Thoracic aorta (tissue), 2 donors: ENCODE measurements at places on chromosomes 16 and 17.

DNA sequence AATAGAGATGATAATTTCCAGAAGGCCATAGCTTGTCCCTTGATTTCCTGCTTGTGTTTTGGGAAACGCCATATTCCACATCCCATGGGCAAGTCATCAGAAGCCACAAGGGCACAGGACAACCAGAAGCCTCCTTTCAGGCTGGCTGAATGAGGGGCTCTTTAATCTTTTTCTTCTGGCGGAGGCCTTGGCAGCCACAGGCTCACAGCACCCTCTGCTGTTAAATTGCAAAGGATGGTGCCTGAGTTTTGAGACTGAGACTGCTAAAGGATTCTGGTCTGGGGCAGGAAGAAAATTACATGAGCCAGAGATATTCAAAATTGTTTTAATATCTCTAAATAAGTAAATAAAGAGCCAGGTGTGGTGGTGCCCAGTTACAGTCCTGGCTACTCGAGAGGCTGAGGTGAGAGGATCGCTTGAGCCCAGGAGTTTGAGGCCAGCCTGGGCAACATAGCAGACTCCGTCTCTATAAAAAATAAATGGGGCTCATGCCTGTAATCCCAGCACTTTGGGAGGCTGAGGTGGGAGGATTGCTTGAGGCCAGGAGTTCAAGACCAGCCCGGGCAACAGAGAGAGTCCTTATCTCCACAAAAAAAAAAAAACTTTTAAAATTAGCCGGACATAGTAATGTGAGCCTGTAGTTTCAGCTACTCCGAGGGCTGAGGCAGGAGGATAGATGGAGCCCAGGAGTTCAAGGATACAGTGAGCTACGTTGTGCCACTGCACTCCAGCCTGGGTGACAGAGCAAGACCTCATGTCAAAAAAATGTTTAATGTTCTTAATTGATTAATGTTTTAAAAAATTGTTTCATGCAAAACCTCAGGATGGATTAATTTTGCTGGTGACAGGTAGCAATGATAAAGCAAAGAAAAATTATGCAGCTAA lies 26.3 kb downstream of the AARSD1 start:
- no peak for DNase-seq

- no peak for DNase-seq
Observed at GRCh38 chr17:82753201-82753464, 1.3 kb downstream of the TBCD start.

DNA sequence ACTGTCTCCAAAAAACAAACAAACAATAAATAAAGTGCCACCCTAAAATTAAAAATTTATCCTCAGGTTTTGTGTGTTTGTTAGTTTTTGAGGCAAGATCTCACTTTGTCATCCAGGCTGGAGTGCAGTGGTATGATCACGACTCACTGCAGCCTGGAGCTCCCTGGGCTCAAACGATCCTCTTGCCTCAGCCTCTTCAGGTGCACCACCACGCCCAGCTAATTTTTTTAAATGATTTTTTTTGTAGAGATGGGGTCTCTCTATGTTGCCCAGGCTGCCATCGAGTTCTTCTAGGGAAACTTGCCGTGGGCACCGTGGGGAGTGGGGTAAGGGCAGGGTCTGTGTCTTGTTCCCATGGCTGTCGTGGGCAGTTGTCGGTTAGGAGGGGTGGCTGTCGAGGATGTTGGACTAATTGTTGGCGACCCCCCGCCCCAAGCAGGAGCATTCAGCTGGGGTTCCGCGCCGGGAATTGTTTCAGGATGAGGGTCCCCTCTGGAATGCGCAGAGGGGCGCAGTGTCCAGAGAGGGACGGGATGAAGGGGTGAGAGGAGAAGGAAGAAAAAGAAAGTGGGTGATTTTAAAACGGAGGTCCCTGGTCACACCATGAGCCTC lies 1.1 kb upstream of the RNF213 start:
- no peak for DNase-seq

DNA sequence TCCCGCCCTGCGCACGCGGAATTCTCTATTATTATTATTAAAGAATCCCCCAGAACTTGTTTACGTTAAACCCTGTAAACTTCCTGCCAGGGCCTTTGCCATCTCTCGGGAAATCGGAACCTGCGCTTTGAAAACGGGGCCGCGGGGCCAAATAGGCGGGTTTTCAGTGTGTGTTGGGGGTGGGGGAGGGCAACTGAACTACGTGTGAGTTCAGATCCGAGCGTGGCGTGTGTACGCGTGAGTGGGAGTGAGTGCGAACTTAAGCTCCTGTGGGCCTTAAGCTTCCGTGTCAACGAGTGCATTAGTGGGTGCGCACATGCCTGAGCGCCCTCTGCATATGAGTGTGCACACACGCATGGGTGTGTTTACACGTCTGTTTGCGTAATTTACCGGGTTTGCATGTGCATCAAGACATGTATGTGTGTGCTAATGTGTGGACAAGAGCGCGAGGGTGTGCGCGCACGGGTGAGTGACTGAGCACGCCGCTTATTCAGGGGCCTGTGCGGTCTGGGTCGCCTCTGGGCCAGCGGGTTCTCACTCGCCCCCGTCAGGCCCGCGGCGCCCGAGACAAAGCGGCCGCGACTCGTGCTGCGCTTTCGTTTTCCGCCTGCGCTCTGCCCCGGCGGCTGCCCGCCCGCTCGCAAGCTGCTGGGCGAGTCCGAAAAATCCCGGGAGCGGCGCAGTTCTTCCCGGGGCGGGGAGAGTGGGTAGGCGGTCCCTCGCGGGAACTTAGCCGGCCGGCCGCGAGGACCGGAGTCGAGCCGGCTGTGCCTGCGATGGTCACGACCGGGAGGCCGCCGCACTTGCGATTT lies 1.2 kb upstream of the FOXF1 start:
- DNase-seq = no peak

- no peak for DNase-seq
Observed at GRCh38 chr16:12800817-12801216, 2.9 kb downstream of the CPPED1 start.

DNA sequence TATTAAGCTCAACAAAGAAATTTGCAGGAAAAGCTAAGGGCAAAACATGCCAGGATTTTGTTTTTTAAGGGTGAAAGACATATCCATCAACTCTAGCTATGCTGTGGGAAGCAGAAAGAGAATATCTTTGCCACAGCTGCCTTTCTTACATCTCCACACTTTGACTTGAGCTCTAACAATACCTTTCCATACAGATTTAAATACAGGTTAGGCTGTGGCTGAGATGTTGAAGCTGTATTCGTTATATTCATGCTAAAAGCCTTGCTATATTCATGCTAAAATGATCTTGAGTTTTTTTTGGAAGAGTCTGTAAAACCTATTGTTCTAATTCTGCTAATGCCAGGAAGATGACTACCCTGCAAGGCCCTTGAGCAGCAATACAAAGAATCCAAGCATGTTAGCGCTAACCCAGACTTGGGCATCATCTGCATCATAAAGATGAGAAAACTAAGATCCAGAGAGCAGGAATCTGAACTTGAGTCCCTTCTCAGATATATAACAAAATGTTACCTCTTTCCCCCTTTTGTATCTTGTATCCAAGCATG lies 204.8 kb upstream of the C17orf78 start:
- DNase-seq = no peak

DNA sequence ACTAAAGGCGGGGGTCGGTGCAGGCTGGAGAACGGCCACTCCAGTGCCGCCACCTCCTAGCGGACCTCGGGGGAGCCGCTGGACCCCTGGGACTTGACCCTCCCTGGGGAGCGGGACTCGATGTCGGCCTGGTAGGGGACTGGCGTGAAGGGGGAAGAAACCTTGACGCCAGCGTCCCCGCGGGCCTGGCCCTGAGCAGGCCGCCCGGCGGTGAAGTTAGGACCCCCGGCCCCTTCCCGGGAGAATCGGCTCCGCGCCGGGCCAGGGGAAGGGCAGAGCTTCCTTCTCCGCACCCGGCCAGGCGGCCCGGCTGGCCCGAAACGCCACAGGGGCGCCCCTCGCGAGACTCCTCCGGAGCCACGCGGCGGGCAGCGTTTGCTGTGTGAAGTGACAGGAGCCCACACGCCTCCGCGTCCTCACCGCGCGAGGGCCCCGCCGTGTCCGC lies 389 bp downstream of the DUS1L start:
- DNase-seq = no peak

GRCh38 chr17:80035937-80036714 lies at the start of gene CCDC40:
CCDC40 (plus strand) TSS chr17:80036642; CDS start chr17:80036663, 21 bp downstream.
- peak; percentile 45 for DNase-seq

DNA sequence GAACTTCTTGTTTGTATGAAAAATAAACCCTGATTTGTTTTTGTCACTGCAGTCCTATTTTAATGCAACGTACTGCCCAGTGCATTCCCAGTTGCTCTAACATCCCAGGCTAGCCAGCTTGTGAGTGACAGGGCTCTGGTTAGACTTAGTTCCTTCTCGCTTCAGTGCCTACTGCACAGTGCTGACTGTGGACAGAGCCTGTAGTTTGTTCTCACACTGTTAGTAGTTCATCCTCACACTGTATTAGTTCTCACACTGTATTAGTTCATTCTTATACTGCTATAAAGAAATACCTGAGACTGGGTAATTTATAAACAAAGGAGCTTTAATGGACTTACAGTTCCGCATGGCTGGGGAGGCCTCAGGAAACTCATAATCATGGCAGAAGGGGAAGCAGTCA lies 116.6 kb upstream of the SALL1 start:
- DNase-seq = no peak

GRCh38 chr16:72367851-72368250 lies 195.9 kb upstream of the PMFBP1 start:
- DNase-seq = no peak

GRCh38 chr16:28062847-28063521 lies 530 bp downstream of the GSG1L start:
- DNase-seq = no peak

DNA sequence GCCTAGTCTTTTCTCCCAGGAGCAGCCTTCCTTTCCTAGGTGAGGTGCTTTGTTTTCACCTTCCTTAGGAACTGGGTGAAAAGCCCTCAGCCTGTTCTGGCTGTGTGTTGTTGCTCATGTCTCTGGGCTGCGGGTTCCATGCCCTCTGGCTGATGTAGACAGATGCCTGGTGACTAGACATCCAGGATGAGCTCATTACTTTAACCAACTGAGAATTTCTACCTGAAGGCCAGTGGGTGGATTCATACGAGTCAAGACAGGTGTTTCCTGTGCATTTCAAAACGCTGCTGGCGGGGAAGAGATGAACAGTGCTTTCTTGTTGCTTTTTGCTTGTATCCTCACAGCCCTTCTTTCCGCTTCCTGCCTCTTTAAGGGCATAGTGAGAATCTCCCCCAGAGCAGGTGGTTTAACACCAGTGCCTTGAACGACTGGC lies 22.3 kb downstream of the SAP30BP start:
- no peak for DNase-seq

DNA sequence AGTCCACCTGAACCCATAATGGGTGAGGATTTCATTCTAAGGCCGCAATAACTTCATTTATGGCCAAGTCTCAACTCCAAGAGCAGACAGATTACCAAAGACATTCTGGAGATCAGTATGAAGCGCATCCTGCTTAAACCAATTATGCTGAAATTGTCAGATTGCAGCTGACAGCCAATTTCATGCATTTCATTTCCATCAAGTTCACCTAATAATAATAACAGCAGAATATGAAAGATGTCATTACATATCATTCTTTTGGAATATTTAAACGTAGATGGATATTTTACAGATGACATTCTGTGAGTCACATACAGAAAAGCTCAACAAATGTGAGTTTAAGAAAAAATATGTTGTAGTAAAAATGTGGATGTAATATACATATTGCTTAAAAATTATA lies 54.9 kb upstream of the NACA2 start:
- no peak for DNase-seq

- DNase-seq = no peak
Observed at GRCh38 chr16:14378689-14379467, 251.2 kb downstream of the PARN start.

- DNase-seq = no peak
Observed at GRCh38 chr16:50711862-50712559, 18.6 kb downstream of the NOD2 start.

- DNase-seq = peak; percentile 74
Observed at GRCh38 chr17:78343187-78343542, 16.7 kb downstream of the SOCS3 start.

GRCh38 chr17:60087882-60088669 lies 9.4 kb upstream of the HEATR6 start:
- DNase-seq = no peak

DNA sequence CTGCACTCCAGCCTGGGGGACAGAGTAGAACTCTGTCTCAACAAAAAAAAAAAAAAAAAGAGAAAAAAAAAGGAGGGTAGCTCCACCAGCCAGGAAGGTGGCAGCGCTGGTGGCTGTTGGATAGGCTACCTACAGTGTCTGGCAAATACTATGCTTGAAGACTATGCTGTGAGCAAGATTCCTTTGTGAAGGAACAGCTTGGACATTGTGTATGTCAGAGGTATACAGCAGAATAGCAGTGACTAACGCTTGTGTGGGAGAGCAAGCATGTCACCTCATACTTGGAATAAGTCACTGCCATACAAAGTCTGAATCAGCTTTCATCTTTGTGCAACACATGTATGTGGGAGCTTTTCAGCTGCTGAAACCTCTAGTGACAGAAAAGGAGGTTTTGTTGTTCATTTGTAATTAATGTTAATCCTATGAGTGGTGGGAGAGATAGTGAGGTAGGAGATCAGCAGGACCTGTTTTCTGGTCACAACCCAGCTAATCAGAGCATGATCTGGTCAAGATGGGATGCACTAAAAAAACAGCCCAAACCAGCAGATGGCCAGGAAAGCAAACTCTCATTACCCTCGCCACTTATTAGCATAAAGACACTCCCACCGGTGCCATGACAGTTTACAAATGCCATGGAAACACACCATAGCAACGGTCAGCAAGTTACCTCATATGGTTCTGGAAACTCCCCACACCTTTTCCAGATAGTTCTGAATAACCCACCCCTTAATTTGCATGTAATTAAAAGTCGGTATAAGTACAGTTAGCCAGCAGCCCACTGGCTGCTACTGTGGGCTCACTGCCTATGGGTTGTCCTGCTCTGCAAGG lies 6.8 kb upstream of the ITGAD start:
- DNase-seq = no peak

DNA sequence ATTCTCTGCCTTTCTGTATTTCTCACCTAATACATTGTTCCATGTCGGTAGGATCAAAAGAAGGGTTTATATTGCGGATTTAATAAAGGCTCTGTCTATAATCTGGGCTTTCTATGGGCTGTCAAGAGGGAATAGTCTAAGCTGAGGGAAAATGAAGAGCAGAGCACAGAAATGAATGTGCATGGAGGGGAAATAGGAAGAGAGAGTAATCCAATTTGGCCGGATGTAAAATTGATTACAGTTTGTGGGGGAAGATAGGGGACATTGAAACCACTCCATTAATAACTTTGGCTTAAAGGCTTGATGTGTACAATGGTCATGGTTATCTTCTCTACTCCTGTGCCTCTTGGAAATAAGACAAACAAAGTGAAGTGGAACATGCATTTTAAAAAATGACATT lies 334.2 kb upstream of the CDH8 start:
- DNase-seq = no peak
